ENCODE measurements at places on chromosomes 1 and 21. TPM values are rescaled to one million over a fixed set of nuclear protein-coding genes. Genes with fewer than 3 reads are reported as not detected.

FCRL6 gene
- total RNA-seq = 0.21 TPM

GRCh38 chr1:91440847-91441246 lies 36.2 kb upstream of the HFM1 start:
- H3K36me3 ChIP-seq = no peaks in the 10 kb centered on the region
- H3K27me3 ChIP-seq = no peaks in the 10 kb centered on the region
- DNase-seq = no peak
- H3K4me3 ChIP-seq = no peak overlapping the region
- H3K27ac ChIP-seq = no peak overlapping the region

DNA sequence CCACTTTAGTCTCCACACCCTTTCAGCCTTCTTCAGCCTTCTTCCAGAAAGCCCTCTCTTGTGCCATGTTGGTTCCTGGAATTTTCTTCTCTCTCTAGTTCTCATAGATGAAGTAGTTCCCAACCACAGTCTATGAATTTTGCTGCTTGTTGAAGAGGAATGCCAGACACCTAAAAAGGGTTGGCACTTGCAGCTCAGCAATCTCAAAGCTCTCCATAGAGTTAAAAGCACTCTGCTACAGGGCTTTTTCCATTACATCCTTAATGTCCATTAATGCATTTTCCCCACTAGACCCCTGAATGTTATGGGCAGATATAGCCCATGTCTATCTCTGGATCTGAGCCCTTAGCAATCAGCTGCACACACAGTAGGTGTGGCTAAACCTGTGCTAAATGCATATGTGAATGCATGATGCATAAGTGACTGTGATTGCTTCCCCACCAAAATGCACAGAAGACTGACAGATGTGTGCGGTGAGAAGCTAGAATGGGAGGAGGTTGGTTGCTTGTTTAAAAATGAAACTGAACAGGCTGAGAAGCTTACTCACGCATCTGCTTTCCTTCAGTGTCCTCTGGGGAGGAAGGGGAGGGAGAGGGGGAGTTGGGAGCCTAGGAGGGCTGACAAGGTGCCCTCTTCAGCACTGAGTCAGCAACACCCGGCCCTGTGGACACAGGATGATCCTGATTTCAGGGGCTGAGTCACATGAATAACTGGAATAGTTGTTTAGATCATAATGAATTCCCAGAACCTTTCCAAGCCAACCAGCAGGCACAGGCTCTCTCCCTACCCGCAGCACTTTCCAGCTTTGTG lies 146.1 kb upstream of the FGGY start:
- peaks cover 4% of the 10 kb centered on the region for H3K4me1 ChIP-seq
- H3K27me3 ChIP-seq = no peaks in the 10 kb centered on the region
- DNase-seq = peak; percentile 95
- H3K36me3 ChIP-seq = no peaks in the 10 kb centered on the region
- peak overlapping the region; percentile 81 for H3K27ac ChIP-seq

DNA sequence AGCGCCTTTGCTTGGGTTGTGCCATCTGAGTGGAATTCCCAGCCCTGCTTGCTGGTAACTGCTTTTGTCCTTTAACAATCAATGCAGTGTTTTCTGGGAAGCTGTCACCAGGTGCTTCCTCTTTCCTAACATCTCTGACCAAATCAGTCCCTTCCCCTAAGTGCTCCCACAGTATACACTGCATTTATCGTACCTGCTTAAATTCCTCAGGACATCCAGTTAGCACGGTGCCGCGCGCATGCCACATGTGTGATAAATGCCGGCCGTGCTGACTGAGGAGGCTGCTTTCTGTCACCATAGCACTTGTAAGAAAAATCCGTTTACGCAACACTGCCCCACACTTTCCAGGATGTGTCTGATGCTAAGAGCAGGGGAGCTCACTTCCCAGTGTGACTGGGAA lies 115.4 kb downstream of the BCAR3 start:
- no peaks in the 10 kb centered on the region for H3K4me1 ChIP-seq
- peak overlapping the region; percentile 65 for H3K27ac ChIP-seq
- H3K4me3 ChIP-seq = no peak overlapping the region
- H3K36me3 ChIP-seq = no peaks in the 10 kb centered on the region
- H3K27me3 ChIP-seq = no peaks in the 10 kb centered on the region
- peak; percentile 40 for DNase-seq

F11R gene
- total RNA-seq = 28.4 TPM

DNA sequence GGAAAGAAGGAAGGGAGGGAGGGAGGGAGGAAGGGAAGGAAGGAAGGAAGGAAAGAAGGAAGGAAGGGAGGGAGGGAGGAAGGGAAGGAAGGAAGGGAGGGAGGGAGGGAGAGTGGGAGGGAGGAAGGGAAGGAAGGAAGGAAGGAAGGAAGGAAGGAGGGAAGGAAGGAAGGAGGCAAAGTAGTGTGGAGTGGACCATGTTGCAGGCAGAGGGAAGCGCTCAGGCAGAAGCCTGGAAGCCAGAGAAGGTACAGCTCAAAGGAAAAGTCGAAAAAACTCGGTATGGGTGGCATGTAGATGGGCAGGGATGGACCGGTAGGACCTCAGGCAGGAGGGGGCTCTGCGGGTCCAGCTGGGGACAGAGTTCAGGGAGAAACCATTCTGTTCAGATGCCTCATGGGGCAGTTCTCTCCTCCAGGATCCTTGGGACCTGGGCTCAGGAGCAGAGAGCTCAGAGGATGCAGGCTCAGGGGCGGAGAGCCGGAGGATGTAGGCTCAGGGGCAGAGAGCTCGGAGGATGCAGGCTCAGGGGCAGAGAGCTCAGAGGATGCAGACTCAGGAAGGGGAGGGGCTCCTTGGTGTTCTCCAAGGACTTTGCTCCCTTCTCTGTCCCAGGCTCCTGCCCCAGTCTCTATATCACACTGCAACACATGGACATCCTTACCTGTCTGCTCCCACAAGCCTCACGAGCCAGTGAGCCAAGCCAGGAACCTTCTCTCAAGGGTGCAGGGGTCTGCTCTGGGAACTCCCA lies 13.6 kb upstream of the PADI3 start:
- H3K4me1 ChIP-seq = no peaks in the 10 kb centered on the region
- H3K27ac ChIP-seq = no peak overlapping the region
- H3K36me3 ChIP-seq = no peaks in the 10 kb centered on the region
- DNase-seq = no peak
- H3K27me3 ChIP-seq = no peaks in the 10 kb centered on the region
- no peak overlapping the region for H3K4me3 ChIP-seq

KCNJ6 gene
- not detected for total RNA-seq

OR14K1 gene
- not detected for total RNA-seq

GRCh38 chr21:38323721-38324531 lies 67.1 kb downstream of the KCNJ15 start:
- no peaks in the 10 kb centered on the region for H3K27me3 ChIP-seq
- no peaks in the 10 kb centered on the region for H3K4me1 ChIP-seq
- H3K36me3 ChIP-seq = no peaks in the 10 kb centered on the region
- no peak overlapping the region for H3K4me3 ChIP-seq

AK2 gene
- total RNA-seq = 123 TPM

- no peak for DNase-seq
- H3K4me1 ChIP-seq = peaks cover 4% of the 10 kb centered on the region
- H3K36me3 ChIP-seq = no peaks in the 10 kb centered on the region
These were observed 550 bp downstream of the TRIM33 start for GRCh38 chr1:114510274-114511031.

DNA sequence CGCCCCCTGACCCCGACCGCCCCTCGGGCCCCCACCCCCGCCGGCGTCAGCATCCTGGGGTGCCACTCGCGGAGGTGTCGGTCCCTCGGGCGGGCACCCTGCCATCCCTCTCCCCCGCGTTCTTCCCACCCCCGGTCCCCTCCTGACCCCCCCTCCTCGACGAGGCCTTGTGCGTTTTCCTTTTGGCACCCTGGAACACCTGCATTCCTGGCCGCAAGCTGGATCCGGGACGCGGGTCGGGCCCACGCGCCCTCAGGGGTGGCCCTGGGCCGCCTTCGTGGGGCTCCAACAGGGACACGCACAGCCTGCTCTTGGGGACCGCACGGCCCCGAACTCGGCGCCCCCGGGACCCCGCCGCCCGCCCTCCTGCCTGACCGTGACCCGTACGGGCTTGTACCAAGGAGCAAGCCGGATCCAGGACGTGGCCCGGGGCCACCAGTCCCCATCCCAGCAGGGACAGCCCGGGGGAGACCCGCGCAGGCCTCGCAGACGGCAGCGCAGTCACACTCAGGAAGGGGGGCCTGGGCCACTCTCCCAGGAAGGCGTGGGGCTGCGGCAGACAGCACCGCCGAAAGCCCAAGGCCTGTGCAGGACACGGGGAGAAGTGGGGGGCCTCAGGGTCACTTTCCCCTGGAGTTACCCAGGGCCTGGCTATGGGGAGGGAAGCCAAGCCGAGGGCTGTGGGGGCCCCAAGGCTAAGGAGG lies 579 bp upstream of the SLC19A1 start:
- peak overlapping the region; percentile 34 for H3K4me3 ChIP-seq
- DNase-seq = peak; percentile 36
- no peaks in the 10 kb centered on the region for H3K27me3 ChIP-seq
- H3K36me3 ChIP-seq = no peaks in the 10 kb centered on the region
- H3K4me1 ChIP-seq = peaks cover 7% of the 10 kb centered on the region

ANGPTL1 gene
- total RNA-seq = 286 TPM

DNA sequence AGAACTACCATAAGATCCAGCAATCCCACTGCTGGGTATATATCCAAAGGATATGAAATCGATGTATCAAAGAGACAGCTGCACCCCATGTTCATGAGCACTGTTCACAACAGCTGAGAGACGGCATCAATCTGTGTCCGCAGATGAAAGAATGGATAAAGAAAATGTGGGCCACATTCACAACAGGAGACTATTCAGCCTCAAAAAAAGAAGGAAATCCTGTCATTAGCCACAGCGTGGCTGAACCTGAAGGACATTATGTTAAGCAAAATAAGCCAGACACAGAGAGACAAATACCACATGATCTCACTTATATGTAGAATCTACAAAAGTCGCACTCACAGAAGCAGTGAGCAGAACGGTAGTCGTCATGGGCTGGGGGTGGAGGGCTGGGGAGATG lies 99.2 kb upstream of the IFFO2 start:
- no peak overlapping the region for H3K27ac ChIP-seq
- no peaks in the 10 kb centered on the region for H3K36me3 ChIP-seq
- DNase-seq = no peak
- no peak overlapping the region for H3K4me3 ChIP-seq
- no peaks in the 10 kb centered on the region for H3K4me1 ChIP-seq
- peaks cover 3% of the 10 kb centered on the region for H3K27me3 ChIP-seq

DNA sequence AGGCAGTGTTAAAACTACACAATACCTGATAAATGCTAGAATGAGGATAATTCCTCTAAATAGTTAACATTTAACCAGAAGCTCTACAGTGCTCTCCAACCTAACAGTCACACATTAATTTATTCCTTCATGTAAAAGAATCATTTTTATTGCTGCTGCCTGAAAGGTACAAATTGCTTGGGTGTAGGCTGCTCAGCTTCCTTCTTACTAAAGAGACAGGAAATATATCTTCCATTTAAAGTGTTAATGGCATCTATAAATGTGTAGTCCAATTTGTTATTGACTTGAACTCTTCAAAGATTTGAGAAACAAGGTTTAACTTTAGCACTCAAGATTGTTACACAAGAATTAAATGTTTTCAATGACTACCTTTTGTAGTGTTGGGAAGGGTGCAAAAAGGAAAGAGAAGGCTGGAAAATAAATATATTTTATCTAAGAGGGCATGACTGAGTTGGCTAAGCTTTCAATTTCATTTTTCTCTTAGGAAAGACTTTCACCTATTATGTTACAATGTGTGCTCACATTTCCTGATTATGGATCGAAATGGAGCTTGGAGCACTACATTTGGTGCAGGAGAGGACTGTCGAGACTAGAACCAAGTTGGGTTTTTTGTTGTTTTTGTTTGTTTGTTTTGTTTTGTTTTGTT lies 105.5 kb upstream of the CACYBP start:
- no peaks in the 10 kb centered on the region for H3K27me3 ChIP-seq
- DNase-seq = no peak
- H3K27ac ChIP-seq = no peak overlapping the region
- no peaks in the 10 kb centered on the region for H3K4me1 ChIP-seq
- H3K36me3 ChIP-seq = no peaks in the 10 kb centered on the region
- no peak overlapping the region for H3K4me3 ChIP-seq

DNA sequence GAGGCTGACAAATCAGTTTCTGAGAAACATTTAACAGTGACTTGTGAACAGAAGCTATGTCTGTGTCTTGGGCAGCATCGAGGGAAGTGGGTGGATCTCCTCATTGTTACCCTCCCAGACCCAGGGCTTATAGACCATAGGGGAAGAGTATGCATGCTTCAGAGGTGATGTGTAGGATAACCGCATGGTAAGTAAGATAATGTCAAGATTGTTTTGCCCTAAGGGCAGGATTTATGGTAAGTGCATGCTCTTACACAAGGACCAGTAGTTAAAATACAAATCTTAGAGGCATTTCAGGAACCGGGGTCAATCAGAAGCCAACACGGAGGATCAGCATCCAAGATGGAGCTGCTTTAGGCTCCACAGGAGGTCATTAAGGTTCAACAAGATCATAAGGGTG lies 7.7 kb upstream of the PRMT2 start:
- H3K4me1 ChIP-seq = no peaks in the 10 kb centered on the region
- no peaks in the 10 kb centered on the region for H3K27me3 ChIP-seq

OR10Z1 gene
- not detected for total RNA-seq

- H3K36me3 ChIP-seq = no peaks in the 10 kb centered on the region
- H3K4me1 ChIP-seq = peaks cover 2% of the 10 kb centered on the region
- H3K27me3 ChIP-seq = no peaks in the 10 kb centered on the region
These were observed 80.3 kb upstream of the ARTN start for GRCh38 chr1:43853161-43853921.

DNA sequence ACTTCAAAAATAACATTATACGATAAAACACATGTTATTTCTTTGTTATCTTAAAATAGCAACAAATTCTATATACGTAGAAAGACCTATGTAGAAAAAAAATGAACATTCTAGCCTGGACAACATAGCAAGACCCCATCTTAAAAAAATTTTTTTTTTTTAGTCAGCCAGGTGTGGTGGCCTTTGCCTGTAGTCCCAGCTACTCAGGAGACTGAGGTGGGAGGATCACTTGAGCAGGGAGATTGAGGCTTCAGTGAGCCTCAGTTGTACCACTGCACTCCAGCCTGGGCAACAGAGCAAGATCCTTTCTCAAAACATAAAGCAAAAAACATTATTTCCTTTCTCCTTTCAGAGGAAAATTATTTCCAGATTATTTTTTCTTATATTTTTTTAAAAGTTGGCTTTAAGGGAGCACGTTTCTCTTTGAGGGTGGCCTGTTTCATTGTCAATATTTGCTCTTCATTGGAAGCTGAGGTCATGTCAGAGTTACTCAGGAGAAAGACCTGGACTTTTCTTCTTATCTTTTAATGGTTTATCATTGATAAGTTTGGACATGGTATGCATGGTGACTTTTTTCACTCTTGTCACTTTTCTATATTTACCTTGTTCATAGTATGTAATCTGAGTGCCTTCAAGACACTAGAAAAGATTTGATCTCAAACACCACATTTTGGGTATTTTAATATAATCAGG lies 32.0 kb downstream of the NFIA start:
- no peaks in the 10 kb centered on the region for H3K27me3 ChIP-seq
- DNase-seq = no peak
- no peak overlapping the region for H3K27ac ChIP-seq
- H3K36me3 ChIP-seq = no peaks in the 10 kb centered on the region

GRCh38 chr1:70718086-70718630 lies 307.1 kb downstream of the CTH start:
- H3K4me1 ChIP-seq = no peaks in the 10 kb centered on the region
- H3K27me3 ChIP-seq = no peaks in the 10 kb centered on the region
- no peak overlapping the region for H3K4me3 ChIP-seq
- no peaks in the 10 kb centered on the region for H3K36me3 ChIP-seq

GRCh38 chr1:240468656-240469055 lies 143.3 kb downstream of the GREM2 start:
- no peaks in the 10 kb centered on the region for H3K27me3 ChIP-seq
- no peak overlapping the region for H3K4me3 ChIP-seq
- no peaks in the 10 kb centered on the region for H3K4me1 ChIP-seq
- H3K36me3 ChIP-seq = no peaks in the 10 kb centered on the region
- DNase-seq = no peak

- no peak for DNase-seq
- H3K27me3 ChIP-seq = no peaks in the 10 kb centered on the region
- H3K4me1 ChIP-seq = no peaks in the 10 kb centered on the region
- H3K27ac ChIP-seq = no peak overlapping the region
These were observed 26.9 kb downstream of the INAVA start for GRCh38 chr1:200921571-200922110.

SPATA46 gene
- total RNA-seq = not detected
